ENCODE measurements at places on chromosomes 5 and 9.

DNA sequence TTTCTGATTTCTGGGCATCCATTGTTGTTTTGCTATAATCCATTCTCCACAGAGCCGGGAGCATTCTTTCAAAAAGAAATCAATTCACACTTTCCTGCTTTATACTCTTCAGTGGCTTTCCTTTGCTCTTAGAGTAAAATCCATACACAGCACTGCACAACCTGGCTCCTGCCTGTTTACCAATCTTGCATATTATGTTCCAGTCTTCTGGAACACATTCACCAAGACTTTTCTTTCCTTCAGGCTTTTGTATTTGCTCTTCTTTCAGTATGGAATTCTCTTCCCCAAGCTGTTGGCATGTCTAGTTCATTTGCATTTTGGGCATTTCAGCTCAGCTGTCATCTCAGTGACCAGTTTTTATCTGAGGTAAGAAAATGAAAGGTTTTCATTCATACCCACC lies 6.3 kb downstream of the RFESD start:
- no peaks in the 10 kb centered on the region for H3K27me3 ChIP-seq
- H3K27ac ChIP-seq: no peak overlapping the region
- no peak for DNase-seq
- no peak overlapping the region for H3K4me3 ChIP-seq
- H3K4me1 ChIP-seq: peaks cover 4% of the 10 kb centered on the region
- peaks cover 13% of the 10 kb centered on the region for H3K36me3 ChIP-seq

DNA sequence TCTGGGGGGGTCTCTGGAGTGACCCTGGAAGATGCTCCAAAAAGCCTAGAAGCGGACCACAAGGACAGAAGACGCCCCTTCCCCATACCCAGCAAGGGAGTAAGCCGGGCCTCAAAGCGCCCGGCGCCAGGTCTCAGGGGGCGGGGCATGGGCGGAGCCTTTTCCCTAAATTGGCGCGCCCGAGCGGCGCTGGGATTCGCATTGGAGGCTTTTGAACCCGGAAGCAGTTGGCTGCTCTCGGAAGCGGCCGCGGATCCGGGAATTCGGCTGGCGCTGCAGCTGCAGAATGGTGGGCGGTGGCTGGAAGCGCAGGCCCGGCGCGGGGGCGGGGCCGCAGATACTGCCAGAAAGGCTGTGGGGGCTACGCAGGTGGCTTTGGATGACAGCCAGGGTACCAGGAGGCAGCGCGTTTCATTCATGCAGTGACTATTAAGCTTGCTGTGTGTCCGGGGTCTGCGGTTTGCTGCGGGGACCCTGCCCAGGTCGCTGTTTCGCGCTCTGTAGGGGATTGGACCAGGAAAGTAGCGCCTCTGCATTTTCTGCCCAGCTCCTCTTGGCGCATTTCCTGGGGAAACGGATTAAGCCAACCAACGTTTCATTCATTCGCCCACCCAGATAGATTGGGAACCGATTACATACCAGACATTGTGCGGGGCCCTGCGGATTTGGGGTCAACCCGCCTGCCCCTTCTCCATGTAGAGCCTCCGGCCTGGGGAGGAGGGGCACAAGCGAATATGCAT lies 83.0 kb upstream of the FREM1 start:
- H3K27ac ChIP-seq: no peak overlapping the region
- peaks cover 11% of the 10 kb centered on the region for H3K27me3 ChIP-seq
- peaks cover 18% of the 10 kb centered on the region for H3K4me1 ChIP-seq
- DNase-seq: peak; percentile 91
- peak overlapping the region; percentile 81 for H3K4me3 ChIP-seq
- H3K36me3 ChIP-seq: peaks cover 18% of the 10 kb centered on the region

GRCh38 chr5:60541980-60542379 lies 158.0 kb downstream of the DEPDC1B start:
- no peaks in the 10 kb centered on the region for H3K36me3 ChIP-seq
- H3K27me3 ChIP-seq: no peaks in the 10 kb centered on the region
- DNase-seq: no peak
- H3K27ac ChIP-seq: peak overlapping the region; percentile 73

DNA sequence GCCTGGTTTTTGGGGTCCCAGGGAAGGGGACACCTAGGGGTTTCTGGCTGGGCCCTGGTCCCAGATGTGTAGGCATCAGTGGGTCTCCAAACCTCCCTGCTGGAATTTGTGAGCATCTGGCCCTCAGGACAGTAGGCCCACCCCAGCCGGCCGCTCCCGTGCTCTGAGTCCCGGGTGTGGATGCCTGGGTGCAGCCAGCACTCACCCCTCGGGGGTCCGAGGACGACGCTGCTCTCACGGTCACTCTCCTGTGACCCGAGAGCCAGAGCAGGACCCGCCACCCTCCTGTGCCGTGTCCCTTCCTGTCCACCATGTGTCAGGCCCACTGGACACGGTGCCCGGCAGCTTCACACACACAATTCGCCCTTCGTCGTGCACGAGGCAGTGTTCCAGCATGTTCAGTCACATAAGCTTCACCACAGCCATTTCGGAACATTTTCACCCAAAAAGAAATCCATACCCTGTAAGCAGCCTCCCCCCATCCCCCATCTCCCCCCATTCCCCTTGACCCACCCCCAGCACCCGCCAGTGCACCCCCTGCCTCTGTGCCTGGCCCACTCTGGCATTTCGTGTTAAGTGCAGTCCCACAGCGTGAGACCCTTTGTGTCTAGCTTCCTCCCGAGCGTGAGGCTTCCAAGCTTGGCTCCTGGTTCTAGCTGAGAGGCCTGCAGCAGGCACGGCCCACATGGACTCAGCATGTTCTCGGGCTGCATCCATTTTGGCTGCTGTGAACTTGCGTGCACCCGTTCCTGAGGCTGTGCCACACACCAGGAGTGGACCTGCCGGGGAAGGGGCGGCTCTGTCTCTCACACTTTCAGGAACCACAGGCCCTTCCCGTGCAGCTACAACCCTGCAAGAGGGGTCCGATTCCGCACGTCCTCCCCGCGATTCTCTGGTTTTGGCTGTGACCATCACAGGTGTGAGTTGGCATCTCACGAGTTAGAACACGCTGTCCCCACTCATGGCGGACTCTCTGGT lies 40.5 kb downstream of the NKD2 start:
- H3K27ac ChIP-seq: no peak overlapping the region
- H3K4me3 ChIP-seq: no peak overlapping the region
- H3K4me1 ChIP-seq: peaks cover 15% of the 10 kb centered on the region
- peaks cover 16% of the 10 kb centered on the region for H3K36me3 ChIP-seq

- peaks cover 27% of the 10 kb centered on the region for H3K36me3 ChIP-seq
- no peak for DNase-seq
- H3K27ac ChIP-seq: no peak overlapping the region
- no peak overlapping the region for H3K4me3 ChIP-seq
- H3K27me3 ChIP-seq: no peaks in the 10 kb centered on the region
- peaks cover 48% of the 10 kb centered on the region for H3K4me1 ChIP-seq
Observed at GRCh38 chr5:54224103-54224826, 86.1 kb downstream of the ARL15 start.

- no peaks in the 10 kb centered on the region for H3K27me3 ChIP-seq
- H3K27ac ChIP-seq: no peak overlapping the region
- no peak overlapping the region for H3K4me3 ChIP-seq
- H3K36me3 ChIP-seq: no peaks in the 10 kb centered on the region
- no peaks in the 10 kb centered on the region for H3K4me1 ChIP-seq
- DNase-seq: no peak
Observed at GRCh38 chr5:122704247-122705036, 70.4 kb upstream of the SNX2 start.

- peaks cover 49% of the 10 kb centered on the region for H3K4me1 ChIP-seq
- no peaks in the 10 kb centered on the region for H3K36me3 ChIP-seq
- H3K4me3 ChIP-seq: no peak overlapping the region
Observed at GRCh38 chr5:96081276-96081858, 119.7 kb upstream of the ELL2 start.

DNA sequence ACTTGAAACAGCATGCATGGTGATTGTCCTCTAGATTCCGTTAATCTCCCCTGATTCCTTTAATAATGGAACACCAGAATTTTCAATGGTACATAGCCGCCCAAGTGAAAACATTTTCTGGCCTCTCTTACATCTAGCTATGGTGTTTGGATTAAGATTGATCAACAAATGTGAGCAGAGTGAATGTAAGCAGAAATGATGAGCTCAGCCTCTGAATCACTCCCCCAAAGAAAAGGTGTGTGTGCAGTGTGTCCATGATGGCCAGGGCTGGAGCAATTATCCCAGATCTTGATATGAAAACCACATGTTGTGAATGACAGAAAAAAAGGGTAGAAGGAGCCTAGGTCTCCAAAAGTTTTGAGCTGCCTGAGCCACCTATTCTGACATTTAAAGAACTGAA lies 55.3 kb downstream of the OR2K2 start:
- no peaks in the 10 kb centered on the region for H3K27me3 ChIP-seq
- no peak for DNase-seq
- H3K4me3 ChIP-seq: no peak overlapping the region
- H3K36me3 ChIP-seq: no peaks in the 10 kb centered on the region
- no peak overlapping the region for H3K27ac ChIP-seq

DNA sequence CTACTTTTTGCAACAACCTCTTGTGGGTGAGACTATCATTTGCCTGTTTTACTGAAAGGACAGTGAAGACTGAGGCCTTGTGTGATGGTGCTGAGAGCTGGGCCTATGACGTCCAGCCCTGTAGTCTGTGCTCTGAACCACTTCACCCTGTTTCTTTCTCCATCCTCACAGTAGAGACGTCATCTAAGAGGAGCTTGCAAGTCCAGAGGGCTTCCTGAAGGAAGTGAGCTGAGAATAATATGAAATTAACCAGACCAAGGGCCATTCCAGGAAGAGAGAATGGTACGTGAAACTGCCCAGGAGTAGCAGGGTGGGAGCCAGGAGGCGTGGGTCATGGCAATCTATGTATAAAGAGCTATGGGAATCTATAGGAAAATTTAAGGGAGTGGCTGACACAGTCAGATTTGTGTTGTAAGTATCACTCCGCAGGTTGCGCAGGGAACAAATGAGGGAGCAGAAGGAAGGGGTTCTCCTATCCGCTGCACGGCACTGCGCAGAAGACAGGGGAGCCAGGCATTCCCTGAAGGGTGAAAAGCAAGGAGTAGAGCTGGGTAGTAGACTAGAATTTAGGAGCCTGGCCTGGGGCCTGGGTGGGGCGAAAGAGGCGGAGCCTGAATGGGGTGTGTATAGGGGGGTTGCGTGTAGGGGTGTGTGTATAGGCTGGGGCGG lies 596 bp upstream of the FGFR4 start:
- DNase-seq: no peak
- peak overlapping the region; percentile 35 for H3K27ac ChIP-seq
- H3K36me3 ChIP-seq: no peaks in the 10 kb centered on the region
- peaks cover 16% of the 10 kb centered on the region for H3K27me3 ChIP-seq
- H3K4me3 ChIP-seq: peak overlapping the region; percentile 44

- no peak within 1 kb of the TSS for H3K27ac ChIP-seq
- peak within 1 kb of the TSS; percentile 63 for H3K4me3 ChIP-seq
- H3K4me1 ChIP-seq: peaks cover 42% of the 10 kb centered on the region
Observed at GRCh38 chr9:124011460-124012301, at the start of gene LHX2. LHX2 (plus strand) TSS chr9:124011768; CDS start chr9:124012349, 581 bp downstream.

GRCh38 chr9:16514131-16514530 lies 356.3 kb downstream of the BNC2 start:
- H3K36me3 ChIP-seq: no peaks in the 10 kb centered on the region
- H3K4me1 ChIP-seq: peaks cover 32% of the 10 kb centered on the region
- H3K4me3 ChIP-seq: no peak overlapping the region
- H3K27me3 ChIP-seq: no peaks in the 10 kb centered on the region

DNA sequence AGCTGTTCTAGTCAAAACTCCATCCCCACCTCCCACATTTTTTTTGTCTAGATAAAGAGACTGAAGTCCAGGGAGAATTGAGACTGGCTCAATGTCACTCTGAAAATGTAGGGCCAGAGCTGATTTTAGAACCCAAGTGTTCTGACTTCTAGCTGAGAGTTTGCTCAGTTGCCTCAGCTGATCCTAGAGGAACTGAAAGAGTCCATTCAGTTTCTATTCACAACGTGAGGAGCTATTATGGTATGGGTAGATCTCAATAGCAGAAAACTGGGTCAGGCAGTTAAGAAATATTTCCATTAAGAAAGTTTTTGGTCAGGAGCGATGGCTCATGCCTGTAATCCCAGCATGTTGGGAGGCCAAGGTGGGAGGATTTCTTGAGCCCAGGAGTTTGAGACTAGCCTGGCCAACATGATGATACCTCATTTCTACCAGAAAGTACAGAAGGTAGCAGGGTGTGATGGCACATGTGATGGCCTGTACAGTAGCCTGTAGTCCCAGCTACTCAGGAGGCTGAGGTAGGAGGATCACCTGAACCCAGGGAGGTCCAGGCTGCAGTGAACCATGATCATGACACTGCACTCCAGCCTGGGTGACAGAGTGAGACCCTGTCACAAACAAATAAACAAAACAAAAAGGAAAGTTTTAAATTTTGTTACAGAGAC lies 61.7 kb downstream of the GLRA1 start:
- H3K36me3 ChIP-seq: no peaks in the 10 kb centered on the region
- H3K4me3 ChIP-seq: no peak overlapping the region
- no peak overlapping the region for H3K27ac ChIP-seq
- peaks cover 12% of the 10 kb centered on the region for H3K27me3 ChIP-seq
- no peak for DNase-seq
- H3K4me1 ChIP-seq: no peaks in the 10 kb centered on the region

DNA sequence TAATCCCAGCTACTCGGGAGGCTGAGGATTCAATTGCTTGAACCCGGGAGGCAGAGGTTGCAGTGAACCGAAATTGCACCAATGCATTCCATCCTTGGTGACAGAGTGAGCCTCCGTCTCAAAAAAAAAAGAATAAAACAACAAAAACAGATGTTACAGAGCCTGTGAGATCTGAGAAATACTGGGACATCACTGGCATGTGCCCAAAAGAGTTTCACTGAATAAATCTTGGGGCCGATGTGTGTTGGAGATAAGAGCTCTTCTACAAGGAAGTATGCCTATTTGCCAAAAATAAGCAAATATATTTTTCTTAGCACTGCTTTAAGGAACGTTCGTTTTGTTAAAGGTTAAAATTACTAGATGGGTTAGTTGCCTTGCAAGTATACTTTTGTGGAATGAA lies 55.1 kb downstream of the KIAA1958 start:
- no peaks in the 10 kb centered on the region for H3K27me3 ChIP-seq
- no peak for DNase-seq
- H3K27ac ChIP-seq: no peak overlapping the region
- peaks cover 44% of the 10 kb centered on the region for H3K36me3 ChIP-seq
- H3K4me1 ChIP-seq: peaks cover 18% of the 10 kb centered on the region
- no peak overlapping the region for H3K4me3 ChIP-seq

DNA sequence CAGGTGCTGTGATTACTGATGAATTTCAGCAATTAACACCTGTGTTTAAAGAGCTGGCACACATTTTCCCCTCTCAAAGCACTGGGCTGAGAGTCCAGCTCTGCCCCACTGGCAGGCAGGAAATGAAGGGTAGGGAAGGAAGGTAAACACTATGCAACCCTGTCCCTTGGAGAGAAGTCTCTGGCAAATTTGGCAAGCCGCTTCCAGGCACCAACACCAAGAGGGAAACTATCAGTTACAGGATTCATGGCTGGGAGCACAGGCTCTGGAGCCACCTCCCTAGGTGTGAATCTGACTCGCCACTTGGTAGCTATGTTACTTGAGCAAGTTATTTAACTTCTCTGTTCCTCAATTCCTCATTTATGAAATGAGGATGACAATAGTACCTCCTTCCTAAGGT lies 3.3 kb downstream of the ANKS6 start:
- peaks cover 46% of the 10 kb centered on the region for H3K4me1 ChIP-seq
- peaks cover 11% of the 10 kb centered on the region for H3K27me3 ChIP-seq
- no peak overlapping the region for H3K4me3 ChIP-seq
- no peak for DNase-seq
- H3K36me3 ChIP-seq: peaks cover 9% of the 10 kb centered on the region
